Aorta (tissue), 5 donors: ENCODE measurements at places on chromosomes 3 and 15. TPM values are rescaled to one million over a fixed set of nuclear protein-coding genes. Genes with fewer than 3 reads are reported as not detected.

- no peaks in the 10 kb centered on the region for H3K36me3 ChIP-seq
- no peak for DNase-seq
- H3K4me3 ChIP-seq: no peak overlapping the region
- H3K4me1 ChIP-seq: peaks cover 4% of the 10 kb centered on the region
- no peak overlapping the region for H3K27ac ChIP-seq
Observed at GRCh38 chr15:64619880-64620839, 155.2 kb downstream of the RBPMS2 start.

DNA sequence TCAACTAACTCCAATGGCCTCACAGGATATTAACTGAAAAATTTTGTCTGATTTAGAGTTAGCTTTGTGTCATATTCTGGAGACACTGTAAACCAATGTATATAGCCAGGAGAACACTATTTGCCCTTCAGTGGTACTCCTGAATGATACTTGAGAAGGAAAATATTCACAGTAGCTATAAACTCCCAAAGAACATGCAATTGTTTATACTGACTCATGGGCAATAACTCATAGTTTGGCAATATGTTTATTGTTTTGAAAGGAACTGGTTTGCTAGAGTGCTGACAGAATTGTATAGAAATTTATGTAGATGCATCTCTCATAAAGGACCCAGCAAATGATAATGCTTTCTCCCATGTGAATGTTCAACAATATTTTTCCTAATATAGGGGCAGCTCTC, 537.6 kb downstream of the PLOD2 start:
- no peaks in the 10 kb centered on the region for H3K4me1 ChIP-seq
- H3K36me3 ChIP-seq: no peaks in the 10 kb centered on the region
- H3K27me3 ChIP-seq: no peaks in the 10 kb centered on the region
- H3K27ac ChIP-seq: no peak overlapping the region
- DNase-seq: no peak

DNA sequence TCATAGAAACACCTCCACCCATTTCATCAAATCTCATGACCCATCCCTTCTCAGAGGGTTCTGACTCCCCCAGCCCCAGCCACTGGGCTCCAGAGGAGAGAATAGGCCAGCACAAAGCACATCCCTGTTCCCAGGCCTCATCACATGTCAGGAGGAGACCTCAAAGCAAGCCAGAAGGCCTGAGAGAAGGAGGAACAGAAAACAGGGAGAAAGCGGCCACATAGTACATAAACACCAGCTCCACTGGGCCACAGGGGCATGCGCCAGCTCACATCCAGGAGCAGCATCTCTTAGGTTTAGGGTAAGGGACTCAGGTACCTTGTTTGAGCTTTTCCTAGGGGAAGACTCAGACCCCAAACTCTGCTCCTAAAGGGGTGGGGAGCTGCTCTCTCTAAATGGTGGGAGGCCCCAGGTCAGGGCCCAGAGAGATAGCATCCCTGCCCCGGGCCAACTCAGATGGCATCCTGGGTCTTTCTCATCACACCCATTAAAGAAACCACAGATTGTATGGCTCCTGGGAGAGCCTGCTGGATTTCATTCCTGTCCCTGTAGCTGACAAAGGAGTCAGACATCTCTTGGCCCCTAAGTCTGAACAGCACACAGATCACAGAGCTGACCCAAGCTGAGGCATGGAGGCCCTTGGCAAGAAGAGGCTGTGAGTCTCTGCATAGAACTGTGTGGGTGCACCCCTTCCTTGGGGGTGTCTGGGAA, 2.5 kb downstream of the SHF start:
- no peaks in the 10 kb centered on the region for H3K36me3 ChIP-seq
- H3K4me3 ChIP-seq: no peak overlapping the region
- DNase-seq: no peak
- no peaks in the 10 kb centered on the region for H3K27me3 ChIP-seq
- no peaks in the 10 kb centered on the region for H3K4me1 ChIP-seq

DNA sequence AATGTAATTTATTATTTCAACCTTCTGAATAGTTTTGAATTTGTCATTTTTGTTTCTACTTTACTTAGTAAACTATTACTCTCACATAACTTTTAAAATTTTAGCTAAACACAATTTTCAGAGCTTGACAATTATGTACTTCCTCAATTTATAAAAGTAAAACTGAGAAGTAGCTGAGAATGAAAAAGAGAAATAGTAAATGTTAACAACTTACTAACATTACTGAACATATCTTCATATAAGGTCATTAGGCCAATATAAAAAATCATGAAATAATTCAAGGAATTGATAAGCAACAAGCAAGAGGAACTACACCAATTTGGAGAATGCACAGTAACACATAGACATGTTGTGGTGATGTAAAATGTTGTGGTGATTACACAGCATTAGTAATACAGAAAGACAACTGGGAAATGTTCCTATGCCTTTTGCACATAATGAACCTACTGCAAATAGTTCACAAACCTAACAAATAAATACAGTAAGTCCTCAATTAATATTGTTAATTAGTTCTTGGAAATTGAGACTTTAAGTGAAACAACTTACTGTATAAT, 137.9 kb downstream of the CBLB start:
- no peak overlapping the region for H3K27ac ChIP-seq
- DNase-seq: no peak
- H3K27me3 ChIP-seq: no peaks in the 10 kb centered on the region

CLDN18 gene
- total RNA-seq: not detected

GRCh38 chr3:34207002-34207401, 408.6 kb downstream of the PDCD6IP start:
- peak overlapping the region; percentile 44 for H3K27ac ChIP-seq
- H3K36me3 ChIP-seq: no peaks in the 10 kb centered on the region
- H3K4me1 ChIP-seq: peaks cover 13% of the 10 kb centered on the region
- DNase-seq: no peak

MUSTN1 gene
- total RNA-seq: 86.6 TPM

GRCh38 chr3:119944091-119944490, 150.2 kb downstream of the GSK3B start:
- no peak overlapping the region for H3K27ac ChIP-seq
- no peak overlapping the region for H3K4me3 ChIP-seq
- no peaks in the 10 kb centered on the region for H3K36me3 ChIP-seq
- no peaks in the 10 kb centered on the region for H3K4me1 ChIP-seq
- DNase-seq: no peak

GRCh38 chr15:41564286-41564959, 5.4 kb downstream of the TYRO3 start:
- no peak for DNase-seq
- no peak overlapping the region for H3K4me3 ChIP-seq
- H3K36me3 ChIP-seq: no peaks in the 10 kb centered on the region
- no peaks in the 10 kb centered on the region for H3K27me3 ChIP-seq

ZBED2 gene
- total RNA-seq: not detected

- no peaks in the 10 kb centered on the region for H3K4me1 ChIP-seq
- no peak overlapping the region for H3K27ac ChIP-seq
Observed at GRCh38 chr3:134449277-134449676, 36.5 kb downstream of the ANAPC13 start.

SH2D7 gene
- not detected for total RNA-seq

GRCh38 chr3:156233876-156234275, 113.5 kb downstream of the KCNAB1 start:
- DNase-seq: no peak
- peaks cover 4% of the 10 kb centered on the region for H3K36me3 ChIP-seq
- no peaks in the 10 kb centered on the region for H3K27me3 ChIP-seq
- H3K4me1 ChIP-seq: peaks cover 9% of the 10 kb centered on the region
- H3K27ac ChIP-seq: no peak overlapping the region

GRCh38 chr3:87044409-87044808, 53.5 kb upstream of the VGLL3 start:
- no peak overlapping the region for H3K4me3 ChIP-seq
- no peaks in the 10 kb centered on the region for H3K27me3 ChIP-seq
- no peaks in the 10 kb centered on the region for H3K36me3 ChIP-seq
- no peak for DNase-seq
